Smooth muscle cell of bladder (primary cell): ENCODE measurements at places on chromosomes 13 and 19. TPM values are rescaled to one million over a fixed set of nuclear protein-coding genes. Genes with fewer than 3 reads are reported as not detected.

The JSRP1 gene
- total RNA-seq, result 0.37 TPM in 1 of 2 replicates, not detected in the other

The F7 gene
- total RNA-seq, result not detected in 2 replicates

The CEACAM7 gene
- not detected in 2 replicates for total RNA-seq

The PABPC3 gene
- 0.09 and 0.14 TPM in 2 replicates for total RNA-seq

The FXYD3 gene
- total RNA-seq, result 0.37 TPM in 1 of 2 replicates, not detected in the other

The UPK1A gene
- total RNA-seq, result 0.09 TPM in 1 of 2 replicates, not detected in the other

The ZNF726 gene
- 0.46 and 0.85 TPM in 2 replicates for total RNA-seq

The ZNF331 gene
- 11.2 and 14.1 TPM in 2 replicates for total RNA-seq

The OR7G3 gene
- not detected in 2 replicates for total RNA-seq

The ATP4B gene
- not detected in 2 replicates for total RNA-seq

The THSD1 gene
- total RNA-seq, result 5.0 and 5.3 TPM in 2 replicates

The GZMM gene
- total RNA-seq, result 0.28 TPM in 1 of 2 replicates, not detected in the other

The PCDH17 gene
- under 0.01 and 0.09 TPM in 2 replicates for total RNA-seq

The SIGLEC5 gene
- total RNA-seq, result not detected in 2 replicates

The RNF225 gene
- not detected in 2 replicates for total RNA-seq

The MEIS3 gene
- total RNA-seq, result 81.5 and 86.7 TPM in 2 replicates

The ATP8A2 gene
- 0.09 and 0.14 TPM in 2 replicates for total RNA-seq

The PRKACA gene
- total RNA-seq, result 25.9 and 26.2 TPM in 2 replicates

The CNFN gene
- not detected in 2 replicates for total RNA-seq
